CD4-positive, alpha-beta T cell treated with Interleukin-10 for 1 hour (primary cell): ENCODE measurements at places on chromosomes 1 and 21.

- DNase-seq: no peak
Measured at GRCh38 chr1:85611425-85611824, 30.9 kb downstream of the CCN1 start.

- no peak for DNase-seq
Measured at GRCh38 chr1:225746361-225747179, 31.1 kb upstream of the SRP9 start.

DNA sequence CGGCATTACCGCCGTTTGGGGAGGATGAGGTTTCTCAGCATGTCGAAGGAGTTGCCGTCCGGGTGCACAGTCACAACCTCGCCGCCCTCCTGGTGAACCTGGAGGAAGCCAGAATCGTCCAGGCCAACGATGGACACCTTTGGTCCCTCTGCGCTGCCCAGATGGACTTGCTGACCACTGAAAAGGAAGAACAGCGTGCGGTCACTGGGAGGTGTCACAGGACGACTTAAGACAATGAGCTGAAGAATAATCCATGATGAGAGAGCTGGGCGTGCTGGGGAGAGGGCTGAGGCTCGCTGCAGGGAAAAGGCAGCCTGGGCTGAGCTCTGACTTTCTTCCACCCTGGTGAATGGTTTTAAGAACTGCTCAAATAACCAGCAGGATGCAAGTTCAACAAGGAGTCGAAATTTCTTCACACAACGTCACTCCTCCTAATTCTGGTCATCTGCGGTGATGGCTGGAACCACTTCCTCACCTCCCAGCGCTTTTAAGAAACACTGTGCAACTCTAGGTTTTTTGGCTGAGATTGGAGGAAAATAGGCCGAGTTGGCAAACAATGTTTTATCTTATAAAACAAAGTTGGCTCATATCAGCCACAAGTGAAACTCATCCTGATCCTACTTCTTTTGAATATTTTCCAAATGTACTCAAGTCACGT lies 55.5 kb downstream of the SIM2 start:
- DNase-seq: no peak

DNA sequence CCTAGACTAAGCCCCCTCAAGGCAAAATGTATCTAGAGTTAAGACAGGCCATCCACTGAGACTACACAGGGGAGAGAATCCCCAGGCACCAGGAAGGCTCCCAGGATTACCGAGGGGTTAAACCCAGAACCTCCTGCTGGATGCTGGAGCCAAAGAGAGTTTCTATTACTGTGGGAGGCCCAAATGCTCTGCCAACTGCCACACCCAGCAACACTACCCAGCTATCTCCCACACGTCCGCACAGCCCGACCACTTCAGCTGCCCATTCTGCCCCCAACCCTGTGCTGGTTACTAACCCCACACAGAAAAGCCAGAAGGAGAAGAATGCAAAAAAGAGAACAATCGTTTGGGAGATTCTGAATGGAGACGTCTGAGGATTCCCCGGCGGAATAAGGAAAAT lies 63.6 kb downstream of the CD46 start:
- no peak for DNase-seq

DNA sequence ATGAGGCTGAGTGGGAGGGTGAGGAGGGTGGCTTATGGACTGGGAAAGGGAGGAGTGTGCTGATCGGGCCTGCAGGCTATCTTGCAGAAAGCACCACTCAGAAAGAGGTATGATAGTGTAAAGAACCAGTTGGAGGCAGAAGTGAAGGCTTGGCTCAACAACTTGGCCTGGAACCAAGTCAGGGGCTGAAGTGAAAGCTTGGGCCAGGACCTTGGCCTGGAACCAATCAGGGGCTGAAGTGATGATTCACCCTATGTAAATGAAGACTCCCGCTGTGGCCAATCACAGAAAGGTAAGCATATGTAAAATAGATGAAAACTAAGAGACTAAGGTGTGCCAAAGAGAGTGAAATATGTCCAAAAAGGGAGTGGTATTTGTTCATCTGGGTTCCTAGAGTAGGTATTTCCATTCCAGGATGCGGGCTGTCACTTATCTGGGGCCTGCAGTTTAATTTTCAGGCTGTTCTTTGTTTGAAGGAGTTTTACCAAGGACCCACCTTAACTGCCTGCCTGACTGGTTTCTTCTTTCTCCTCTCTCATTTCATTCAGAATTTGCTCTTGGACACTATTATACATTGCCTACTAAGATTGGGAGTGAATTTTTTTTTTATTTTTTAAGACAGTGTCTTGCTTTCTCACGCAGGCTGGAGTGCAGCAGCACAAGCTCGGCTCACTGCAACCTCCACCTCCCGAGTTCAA lies 5.1 kb upstream of the RFX5 start:
- DNase-seq: no peak

DNA sequence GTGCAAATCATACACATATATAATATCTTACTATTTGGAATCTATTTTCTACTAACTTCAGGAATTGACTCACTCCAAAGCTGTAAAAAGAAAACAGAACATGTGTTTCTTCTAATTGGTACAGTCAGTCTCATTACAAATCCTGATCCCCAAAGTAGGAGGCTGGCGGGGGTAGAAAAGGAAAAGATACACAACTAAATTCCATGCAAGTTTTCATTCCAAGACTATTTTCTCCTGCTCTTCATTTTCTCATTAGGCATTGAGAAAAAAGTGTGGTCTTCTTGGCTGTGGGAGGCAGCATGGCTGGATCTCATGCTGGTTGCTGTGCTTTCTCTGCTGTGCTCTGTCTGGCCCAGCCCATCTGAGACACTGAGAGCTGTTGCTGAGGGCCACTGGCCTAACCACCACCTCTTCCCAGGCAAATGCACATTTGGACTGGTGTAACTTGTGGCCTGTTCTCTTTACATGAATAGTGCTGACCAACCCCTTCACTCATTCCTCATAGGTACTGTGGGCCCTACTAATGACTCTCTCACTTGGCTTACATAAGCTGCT lies 1107.5 kb upstream of the B3GALT2 start:
- DNase-seq: no peak

- no peak for DNase-seq
Measured at GRCh38 chr1:67169496-67169895, 3.2 kb downstream of the IL23R start.

DNA sequence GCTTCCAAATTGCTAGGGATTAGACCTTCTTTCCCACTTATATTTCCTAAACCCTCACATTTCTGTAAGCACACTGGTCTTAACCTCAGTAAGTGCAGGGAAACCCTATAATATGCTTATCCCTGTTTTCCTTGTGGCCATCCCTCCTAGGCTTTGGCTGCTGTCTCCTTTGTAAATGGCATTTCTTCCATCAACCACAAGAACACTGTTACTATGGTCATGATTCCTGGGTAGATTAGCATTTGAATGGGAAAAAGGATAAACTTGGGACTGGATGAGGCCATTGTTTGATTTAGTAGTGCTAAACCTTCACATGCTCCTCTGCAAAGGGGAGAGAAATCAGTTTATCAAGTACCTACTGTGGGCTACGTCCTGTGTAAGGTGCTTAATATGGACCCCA lies 16.2 kb upstream of the AGO3 start:
- DNase-seq: no peak

GRCh38 chr1:201217851-201218250 lies 27.2 kb downstream of the IGFN1 start:
- DNase-seq: no peak

GRCh38 chr1:94093996-94094395 lies 27.0 kb downstream of the ABCA4 start:
- no peak for DNase-seq

GRCh38 chr1:235468970-235469369 lies 35.3 kb downstream of the B3GALNT2 start:
- no peak for DNase-seq

DNA sequence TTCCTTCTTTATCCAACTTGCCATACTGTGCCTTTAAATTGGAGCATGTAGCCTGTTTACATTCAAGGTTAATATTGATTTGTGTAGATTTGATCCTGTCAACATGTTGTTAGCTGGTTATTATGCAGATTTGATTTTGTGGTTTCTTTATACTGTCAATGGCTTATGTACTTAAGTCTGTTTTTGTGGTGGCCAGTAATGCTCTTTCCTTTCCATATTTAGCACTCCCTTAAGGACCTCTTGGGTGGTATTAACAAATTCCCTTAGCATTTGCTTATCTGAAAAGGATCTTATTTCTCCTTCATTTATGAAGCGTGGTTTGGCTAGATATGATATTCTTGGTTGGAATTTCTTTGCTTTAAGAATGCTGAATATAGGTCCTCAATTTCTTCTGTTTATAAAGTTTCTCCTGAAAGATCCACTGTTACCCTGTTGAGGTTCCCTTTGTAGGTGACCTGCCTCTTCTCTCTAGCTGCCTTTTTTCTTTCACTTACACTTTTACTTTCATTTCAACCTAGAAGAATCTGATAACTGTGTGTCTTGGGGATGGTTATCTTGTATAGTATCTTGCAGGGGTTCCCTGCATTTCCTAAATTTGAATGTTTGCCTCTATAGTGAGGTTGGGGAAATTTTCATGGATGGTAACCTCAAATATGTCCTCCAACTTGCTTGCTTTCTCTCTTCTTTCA lies 86.9 kb upstream of the NEGR1 start:
- DNase-seq: no peak

DNA sequence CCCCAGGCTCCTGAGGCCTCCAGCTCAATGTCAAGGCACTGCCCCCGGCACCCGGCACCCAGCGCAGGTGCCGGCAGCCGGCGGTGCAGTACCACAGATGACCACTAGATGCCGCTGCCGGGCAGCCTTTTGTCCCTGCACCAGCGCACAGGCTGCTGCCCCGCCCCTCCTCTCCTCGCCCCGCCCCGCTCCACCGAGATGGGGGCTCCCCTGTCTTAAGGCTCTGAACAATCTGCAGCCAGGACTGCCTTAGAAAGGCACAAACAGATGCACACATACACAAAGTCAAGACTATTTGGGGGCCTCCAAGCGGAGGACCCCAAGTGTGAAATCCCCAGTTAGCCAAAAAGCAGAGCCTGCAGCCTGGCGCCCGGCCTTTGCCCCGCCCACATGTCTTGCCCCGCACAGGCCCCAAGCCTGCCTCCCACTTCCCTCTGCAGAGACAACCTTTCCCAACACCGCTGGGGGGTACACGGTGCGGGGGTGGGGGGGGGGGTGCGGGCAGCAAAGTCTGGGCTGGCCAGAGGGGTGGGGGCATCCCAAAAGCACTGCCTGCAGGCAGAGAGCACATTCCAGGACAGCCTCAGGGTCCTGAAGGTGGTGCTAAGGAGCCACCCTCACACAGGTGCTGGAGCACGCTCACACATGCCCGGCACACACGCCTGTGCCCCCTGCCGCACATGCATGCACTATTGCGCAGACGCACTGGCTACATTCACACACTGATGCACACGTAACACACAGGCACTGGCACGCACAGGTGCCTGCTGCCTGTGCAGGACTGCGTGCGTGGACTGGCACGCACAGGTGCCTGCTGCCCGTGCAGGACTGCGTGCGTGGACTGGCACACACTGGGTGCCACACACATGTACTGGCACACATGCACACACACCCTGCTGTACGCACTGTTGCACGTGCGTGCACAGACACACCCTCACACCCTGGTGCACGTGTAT lies 37.1 kb downstream of the ARHGEF16 start:
- DNase-seq: peak; percentile 85

- no peak for DNase-seq
Measured at GRCh38 chr1:113074237-113074636, 1.2 kb downstream of the LRIG2 start.

DNA sequence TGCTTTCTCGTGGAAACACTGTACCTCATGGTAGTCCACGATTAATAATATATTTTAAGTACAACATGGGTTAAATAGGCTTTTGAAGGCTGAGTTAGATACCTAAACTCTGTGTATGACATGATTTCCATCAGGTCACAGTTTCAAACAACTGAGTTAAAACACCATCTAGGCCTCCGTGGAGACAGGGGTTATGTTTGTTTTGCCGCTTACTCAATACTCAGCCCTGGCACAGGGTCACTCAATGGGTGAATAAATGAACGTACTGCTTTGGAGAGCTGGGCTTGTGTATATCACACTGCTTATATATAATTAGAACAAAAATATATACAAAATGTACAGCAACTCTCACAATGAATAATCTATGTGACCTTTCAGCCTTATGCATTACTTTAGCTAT lies 72.5 kb downstream of the PLPPR5 start:
- DNase-seq: no peak

DNA sequence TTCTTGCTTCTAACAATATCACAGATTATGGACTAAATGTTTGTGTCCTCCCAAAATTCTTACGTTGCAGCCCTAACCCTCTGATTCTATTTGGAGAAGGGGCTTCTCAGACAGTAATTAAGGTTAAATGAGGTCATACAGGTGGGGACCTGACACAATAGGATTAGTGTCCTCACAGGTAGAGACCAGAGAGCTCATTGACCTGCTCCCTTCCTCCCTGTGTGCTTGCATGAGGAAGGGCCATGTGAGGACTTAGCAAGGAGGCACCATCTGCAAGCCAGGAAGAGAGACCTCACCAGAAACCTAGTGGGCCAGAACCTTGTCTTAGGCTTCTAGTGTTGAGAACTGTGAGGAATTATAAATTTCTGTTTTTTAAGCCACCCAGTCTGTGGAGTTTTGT lies 322.6 kb downstream of the SMYD3 start:
- DNase-seq: no peak

GRCh38 chr1:113226148-113226547 lies 153.2 kb downstream of the LRIG2 start:
- DNase-seq: no peak

DNA sequence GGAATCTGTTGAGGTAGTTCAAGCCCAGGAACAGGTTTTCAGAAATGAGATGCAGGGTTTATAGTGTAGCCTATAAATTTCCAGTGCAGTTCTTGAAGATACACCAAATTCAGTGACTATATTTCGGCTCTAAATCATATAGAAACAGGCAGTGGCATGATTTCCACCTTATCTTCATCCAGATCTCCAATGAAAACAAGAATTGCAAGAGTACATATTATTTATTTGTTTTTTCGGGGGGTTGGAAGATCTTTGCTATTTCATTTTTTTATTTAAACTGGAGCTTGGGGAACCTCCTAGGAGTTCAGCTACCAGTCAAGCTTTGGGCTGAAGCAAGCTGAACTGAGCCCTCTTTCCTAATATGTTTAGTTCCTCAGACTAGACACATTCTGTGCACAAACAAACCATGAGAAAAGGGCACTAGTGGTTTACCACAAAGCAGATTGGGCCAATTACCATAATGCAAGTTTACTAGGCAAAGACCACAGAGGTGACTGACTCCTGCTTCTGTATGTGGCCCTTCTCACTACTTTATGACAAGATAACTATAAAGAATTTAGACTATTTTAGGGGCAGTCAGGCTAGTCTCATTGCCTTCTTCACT lies 68.5 kb downstream of the RGS2 start:
- no peak for DNase-seq

GRCh38 chr1:42504535-42505128 lies 41.5 kb downstream of the CCDC30 start:
- no peak for DNase-seq

GRCh38 chr1:21523297-21523813 lies 14.1 kb downstream of the ALPL start:
- DNase-seq: no peak

DNA sequence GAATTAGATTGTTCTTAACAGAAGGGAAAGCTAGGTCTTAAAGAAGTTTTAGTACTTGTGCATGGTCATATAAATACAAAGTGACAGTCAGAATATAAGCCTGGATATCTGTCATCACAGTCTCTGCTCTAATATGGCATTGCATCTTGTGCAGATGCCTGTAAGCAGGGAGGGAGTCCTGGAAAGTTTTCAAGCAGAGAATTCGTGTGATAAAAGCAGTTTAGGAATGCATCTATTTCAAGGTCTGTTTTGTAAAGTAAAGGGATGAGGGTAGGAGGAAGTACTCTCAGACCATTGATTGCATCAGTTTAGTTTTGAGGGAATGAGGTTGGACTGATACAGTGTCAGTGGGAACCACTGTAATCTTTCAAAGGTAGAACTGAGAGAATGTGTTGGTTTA lies 30.6 kb downstream of the IARS2 start:
- DNase-seq: no peak
